ENCODE measurements at places on chromosomes 1 and 21.
A peak's percentile ranks its signal among the peaks of the same experiment; 100 is the strongest.

DNA sequence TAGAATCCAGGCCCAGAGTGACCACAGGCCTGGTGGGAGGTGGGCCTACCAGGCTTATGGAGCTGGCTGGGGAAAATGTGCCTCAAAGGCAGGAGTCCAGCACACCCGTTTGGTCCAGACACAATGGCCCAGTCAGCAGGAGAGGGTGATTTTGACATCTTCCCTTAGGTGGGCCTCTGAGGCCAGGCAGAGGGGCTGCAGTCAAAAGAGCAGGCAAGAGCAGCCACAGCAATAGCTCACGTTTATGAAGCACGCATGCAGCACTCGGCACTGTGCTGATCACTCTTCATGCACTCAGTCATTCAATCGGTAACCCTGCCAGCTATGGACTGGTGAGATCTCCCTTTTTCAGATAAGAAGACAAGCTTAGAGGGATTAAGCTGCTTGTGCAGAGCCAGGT lies 146.8 kb downstream of the LRIG2 start:
- DNase-seq = no peak

- DNase-seq = no peak
These were observed 112.8 kb downstream of the HIVEP3 start for GRCh38 chr1:41805771-41806471.

DNA sequence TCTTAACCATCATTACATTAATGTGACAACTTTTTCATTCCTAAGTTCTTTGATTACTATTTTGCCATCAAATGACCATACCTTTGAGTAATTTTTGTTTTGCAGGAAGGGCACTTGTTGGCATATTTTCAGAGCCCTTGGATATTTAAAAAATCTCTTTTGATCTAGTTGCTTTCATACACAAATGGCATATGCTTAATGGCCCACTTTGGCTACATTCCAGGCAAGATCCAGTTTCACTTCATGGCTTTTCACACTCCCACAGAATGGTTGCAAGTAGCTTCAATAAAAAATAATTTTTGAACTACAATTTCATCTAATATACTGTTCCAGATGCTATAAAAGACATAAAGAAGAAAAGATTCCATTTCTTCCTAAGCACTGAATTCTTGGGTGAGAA lies 18.1 kb downstream of the ADAM30 start:
- no peak for DNase-seq

- no peak for DNase-seq
These were observed 264.6 kb upstream of the PROX1 start for GRCh38 chr1:213723187-213723586.

- no peak for DNase-seq
These were observed 57.8 kb downstream of the ZMYM4 start for GRCh38 chr1:35326246-35326866.

DNA sequence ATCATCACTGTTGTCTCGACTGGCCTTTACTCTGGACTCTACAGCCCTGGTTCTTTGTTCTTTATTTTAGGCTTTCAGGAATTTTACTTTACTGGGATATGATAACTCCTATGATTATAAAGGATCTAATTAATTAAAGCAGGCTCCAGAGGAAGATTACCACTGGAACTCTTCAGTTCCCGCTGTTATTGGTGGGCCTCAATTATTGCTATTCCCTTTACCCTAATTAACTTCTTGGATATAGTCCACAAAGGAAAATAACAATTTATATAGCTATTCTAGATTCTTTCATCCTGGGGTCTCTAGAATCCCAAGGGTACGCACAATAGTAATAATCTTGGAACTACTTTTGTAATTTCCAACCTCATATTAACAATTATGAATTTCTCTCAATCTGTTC lies 8.5 kb upstream of the OVAAL start:
- no peak for DNase-seq

DNA sequence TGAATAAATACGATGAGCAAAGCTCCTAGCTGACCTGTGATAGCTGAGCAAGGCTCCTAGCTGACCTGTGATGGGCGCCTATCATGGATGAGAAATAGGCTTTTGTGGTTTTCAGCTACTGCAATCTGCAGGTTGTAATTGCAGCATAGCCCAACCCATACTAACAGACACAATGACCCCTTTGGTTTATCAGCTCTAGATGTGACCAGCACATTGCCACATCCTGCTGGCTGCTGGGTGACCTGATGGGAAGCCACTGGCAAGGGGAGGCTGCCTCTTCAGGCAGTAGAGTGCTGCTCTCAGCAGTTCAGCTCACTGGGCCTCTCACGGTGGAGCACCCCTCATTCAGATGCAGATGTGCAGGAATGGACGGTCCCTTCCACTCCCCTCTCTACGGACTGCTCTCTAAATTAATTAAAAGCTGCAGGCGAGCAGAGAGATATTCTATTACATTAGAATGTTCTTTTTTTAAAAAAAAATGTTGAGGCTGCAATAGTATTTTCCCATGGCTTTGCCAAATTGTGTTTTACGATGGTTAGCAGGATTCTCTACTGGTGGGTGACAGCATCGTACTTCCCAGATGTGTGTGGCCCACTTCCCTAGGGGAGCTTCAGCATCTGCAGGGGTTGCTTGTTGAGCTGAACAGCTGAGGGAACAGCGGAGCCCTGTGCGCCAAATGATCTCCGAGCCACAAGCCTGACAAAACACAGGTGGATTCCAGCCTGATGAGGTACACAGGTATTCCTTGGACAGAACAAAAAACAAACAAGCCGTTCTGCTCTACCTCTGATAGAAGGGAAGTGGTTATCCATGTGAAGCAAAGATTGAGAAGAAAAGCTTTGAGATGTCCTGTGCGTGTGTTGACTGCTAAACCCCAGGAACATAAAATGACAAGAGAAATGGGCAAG lies 65.0 kb downstream of the SYT6 start:
- DNase-seq = no peak

DNA sequence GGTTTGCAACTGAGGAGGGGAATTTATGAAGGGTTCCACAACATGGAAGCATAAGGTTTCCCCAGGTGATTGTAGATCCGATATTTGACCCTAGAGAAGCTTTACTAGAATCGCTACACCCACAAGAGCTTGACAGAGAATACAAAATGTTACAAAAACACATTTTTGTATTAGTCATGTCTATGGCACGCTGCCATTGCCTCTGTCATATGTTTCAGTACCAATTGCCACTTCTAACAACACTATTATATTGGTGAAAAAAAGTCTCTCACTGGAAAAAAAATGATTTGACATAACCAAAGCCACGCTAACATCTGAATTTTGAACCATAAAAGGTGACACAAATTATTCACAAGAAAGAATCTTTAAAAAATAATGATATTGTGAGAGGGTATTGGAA lies 214.5 kb downstream of the KCNT2 start:
- DNase-seq = no peak

GRCh38 chr1:48470481-48470855 lies 1.5 kb downstream of the SPATA6 start:
- DNase-seq = no peak

- no peak for DNase-seq
These were observed 103.2 kb upstream of the SLC44A3 start for GRCh38 chr1:94716965-94717364.

DNA sequence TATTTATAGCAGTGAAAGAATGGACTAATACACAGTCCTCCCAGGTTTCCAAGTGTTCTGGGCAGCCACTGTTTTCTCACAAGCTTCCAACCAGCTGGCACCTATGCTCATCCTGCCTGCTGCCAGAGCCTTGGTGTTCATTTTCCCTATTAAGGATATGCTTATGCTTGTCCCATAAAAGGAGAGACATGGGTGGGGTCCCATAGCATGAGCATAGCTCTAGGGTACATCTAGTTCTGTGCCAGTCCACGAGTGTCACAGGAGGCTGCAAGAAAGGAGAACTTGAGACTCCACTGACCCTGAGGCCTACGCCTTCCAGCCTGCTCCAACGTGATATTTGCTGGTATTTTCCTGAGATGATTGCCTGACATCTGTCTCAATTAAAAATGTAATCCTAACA lies 192.4 kb upstream of the PTGFR start:
- DNase-seq = no peak

GRCh38 chr1:87796471-87796901 lies 467.8 kb downstream of the LMO4 start:
- no peak for DNase-seq

GRCh38 chr1:63698001-63698838 lies 75.6 kb upstream of the ROR1 start:
- no peak for DNase-seq

DNA sequence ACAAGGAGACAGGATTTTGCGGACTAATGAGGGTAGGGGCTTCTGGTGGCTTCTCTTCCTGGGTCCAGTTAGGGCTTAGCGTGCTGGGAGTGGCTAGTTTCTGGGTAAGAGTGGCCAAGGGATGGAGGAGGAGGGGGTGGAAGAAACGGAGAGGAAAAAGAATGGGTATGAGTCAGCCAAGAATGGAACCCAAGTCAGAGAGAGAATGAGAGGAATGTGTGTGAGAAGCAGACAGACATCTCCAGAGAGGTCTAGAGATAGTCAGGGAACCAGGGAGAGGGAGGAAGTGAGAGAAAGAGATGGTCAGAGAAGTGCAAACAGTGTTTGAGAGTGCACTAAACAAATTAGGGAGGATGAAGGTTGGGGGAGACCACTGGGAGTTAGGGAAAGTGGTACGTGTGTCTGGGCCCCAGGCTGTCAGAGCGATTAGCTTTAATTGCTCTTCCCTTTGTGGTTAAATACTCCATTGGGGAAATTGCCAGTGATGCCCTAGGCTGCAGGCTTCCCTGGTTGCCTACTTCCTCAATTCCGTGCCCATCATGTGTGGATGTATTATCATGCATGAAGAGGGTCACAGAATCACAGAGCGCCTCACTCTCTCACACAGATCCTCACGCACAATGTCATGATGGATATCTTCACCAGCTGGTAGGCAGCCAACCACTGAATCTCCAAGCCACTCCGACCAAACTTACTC lies 1.4 kb downstream of the PEA15 start:
- no peak for DNase-seq

GRCh38 chr1:94643819-94644218 lies 102.3 kb upstream of the F3 start:
- DNase-seq = no peak

DNA sequence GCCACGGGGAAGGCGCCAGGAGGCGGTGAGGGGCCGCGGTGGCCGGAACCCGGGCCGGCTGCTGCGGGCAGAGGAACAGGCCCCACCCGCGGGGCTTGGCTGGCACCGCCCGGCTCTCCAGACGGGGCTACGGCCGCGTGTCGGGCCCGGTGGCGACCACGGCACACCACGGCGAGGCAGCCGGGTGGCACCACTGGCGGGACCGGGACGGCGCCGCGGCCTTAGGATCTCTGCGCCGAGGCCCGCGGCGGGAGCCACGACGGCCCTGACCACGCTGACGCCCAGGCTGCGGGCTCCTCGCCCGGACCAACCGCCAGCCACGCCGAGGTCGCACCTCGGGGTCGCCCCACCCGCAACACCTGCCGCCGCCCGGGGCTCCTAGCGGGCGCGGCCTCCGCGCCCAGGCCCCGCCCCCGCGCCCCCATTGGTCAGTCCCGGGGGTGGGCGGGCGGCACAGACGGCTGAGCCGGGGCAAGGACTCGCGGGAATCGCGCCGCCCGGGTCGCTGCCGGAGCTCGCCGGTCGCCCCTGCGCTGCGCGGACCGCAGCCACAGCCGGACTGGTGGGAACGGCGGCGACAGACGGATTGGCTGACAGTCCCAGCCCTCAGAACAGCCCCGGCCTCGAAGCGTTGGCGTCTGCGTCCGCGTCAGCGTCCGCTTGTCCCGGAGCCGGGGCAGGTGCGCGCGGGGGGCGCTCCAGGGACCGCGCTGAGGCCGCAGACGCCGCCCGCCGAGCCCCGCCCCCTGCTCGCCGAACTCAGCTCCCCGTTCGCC lies at the start of gene BMP8A:
BMP8A (plus strand) TSS at position 491 of the 776 bp plus-strand sequence. CDS start 356 bp downstream, outside the sequence.
- DNase-seq = peak; percentile 85

GRCh38 chr1:234727018-234727940 lies 117.3 kb upstream of the IRF2BP2 start:
- DNase-seq = no peak

DNA sequence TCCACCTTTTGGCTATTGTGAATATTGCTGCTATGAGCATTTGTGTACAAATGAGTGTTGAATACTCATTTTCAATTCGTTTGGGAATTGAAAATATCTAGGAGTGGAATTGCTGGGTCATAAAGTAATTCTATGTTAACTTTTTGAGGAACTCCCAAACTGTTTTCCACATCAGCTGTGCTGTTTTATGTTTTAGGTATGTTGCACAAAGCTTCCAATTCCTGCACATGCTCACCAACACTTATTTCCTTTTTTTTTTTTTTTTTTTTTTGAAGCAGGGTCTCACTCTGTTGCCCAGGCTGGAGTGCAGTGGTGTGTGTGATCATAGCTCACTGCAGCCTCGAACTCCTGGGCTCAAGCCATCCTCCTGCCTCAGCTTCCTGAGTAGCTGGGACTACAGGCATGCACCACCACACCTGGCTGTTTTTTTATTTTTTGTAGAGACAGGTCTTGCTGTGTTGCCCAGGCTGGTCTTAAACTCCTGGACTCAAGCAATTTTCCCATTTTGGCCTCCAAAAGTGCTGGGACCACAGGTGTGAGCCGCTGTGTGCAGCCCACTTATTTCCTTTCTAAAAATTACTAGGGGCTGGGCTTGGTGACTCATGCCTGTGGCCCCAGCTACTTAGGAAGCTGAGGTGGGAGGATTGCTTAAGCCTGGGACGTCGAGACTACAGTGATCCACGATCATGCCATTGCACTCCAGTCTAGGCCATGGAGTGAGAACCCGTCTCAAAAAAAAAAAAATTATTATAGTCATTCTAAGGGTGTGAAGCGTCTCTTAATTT lies 33.4 kb downstream of the TMCC2 start:
- no peak for DNase-seq

DNA sequence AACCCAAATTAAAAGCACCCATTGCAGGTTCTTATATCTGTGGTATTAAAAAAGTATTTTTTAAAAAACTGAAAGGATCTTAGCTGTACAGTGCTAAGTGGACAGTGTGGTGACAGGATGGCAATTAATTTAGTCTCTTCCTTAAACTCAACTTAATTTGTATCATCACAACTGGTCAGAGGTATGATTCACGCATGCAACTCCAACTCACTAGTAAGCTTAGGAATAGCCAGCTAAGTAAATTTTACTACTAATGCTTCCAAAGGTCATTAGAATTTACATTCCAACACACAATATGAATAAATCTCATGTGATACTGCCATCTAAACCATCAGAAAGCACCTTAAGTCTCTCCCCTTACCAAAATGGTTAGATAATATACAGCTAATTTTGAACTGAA lies 35.4 kb downstream of the ENAH start:
- DNase-seq = no peak

DNA sequence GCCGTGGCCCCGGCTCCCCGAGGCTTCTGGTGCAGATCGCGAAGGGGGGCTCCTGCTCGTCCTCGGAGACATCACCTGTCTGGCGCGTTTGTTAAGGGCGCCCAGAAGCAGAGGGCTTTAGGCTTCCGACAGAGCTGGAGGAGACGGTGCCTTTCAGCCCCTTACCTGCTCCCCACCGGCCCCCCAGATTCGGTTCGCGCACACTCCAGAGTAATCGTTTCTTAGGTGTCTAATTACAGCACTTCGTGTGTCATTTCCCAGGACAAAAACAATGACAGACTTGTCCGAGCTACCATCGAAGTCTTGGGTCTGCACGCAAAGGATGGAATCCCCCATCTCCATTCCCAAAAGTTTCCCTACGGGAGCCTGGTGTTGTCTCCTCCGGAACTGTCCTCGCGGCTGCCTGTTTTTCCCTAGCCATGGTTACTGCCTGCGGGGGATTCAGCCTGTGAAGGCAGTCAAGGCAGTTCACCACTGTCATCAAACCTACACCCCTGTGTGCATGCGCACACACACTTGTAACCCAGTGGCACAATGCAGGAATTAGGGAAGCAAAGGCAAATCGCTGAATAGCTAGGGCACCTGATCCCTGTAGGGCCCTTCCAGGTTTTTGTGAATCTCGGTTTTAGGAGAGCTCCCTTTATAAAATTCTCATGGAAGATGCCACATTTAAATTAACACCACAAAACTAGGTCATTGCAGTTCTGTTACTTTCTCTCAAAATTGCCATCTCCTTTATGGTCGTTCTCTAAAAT lies 738 bp upstream of the CDC42BPA start:
- peak; percentile 81 for DNase-seq

Data from ecto neural progenitor cell (in vitro differentiated cells).